ENCODE measurements at places on chromosomes 2 and 18.

DNA sequence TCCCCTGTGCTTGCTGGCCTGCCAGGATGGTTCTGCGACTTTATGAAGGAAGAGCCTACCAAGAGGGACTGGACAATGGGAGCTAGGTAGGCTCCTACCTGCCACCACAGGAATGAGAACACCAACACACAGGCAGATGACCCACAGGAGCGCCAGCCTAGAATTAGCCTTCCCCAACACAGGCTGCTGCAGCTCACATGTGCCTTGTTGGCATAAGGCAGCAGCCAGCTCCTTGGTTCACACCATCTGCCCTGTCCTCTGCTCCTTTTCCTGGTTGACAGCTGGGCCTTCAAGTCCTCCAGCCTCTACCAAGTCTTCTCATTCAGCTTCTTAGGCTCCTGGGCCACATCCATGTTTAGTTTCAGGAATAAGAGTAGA is 705.4 kb upstream of the RAB6C start:
- DNase-seq: no peak

- no peak for DNase-seq
These were observed 175.2 kb downstream of the TGIF1 start for GRCh38 chr18:3624935-3625741.

GRCh38 chr2:145007960-145008263 is 488.0 kb upstream of the ZEB2 start:
- no peak for DNase-seq

GRCh38 chr18:22167091-22167470 is 2.3 kb upstream of the GATA6 start:
- no peak for DNase-seq

DNA sequence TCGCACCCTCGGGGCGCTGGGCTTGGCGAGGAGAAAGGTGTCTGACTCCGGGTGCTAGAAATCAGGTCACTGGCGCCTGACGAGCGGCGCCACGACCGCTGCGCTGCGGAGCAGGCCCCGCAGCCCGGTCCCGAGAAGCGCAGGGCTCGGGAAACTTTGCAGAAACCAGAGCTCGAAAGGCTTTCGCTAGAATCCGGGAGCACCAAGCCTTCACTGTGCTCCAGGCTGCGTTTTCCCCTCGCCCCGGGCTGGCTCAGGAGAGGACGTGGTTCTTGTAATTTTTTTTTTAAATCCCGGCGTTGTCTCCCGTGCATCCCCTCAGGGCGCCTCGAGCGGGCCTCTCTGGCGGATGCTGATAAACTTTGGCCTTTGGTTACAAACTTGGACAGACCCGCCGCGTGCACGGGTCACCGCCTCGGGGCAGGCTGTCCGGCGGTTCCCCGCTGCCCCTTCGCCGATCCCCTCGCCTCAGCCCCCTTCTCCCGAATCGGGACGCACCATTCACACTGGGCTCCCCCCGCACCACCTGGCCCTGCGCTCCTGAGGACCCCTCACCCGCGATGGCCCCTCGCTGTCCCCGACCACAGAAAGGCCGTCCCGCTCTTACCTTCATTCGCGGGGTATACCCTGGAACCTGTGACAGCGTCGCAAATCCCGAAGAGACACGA is 419 bp downstream of the EPHA4 start:
- no peak for DNase-seq

DNA sequence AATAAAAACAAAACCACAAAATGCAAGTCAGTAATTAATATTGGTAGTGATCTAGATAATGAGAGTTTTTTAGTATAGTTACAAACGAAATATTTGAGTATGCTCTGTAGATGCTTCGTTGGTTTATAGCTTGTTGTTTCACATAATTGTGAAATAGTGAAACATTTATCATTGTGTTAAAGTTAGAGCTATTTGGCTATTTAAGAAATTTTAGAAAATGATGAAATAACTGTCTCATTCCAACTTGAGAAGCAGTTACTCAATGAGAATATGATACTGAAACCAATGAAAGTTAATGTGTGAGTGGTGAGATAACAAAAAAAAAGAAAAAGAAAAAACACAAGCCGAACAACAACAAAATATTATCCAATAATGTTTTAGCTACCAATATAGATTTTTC is 475.6 kb upstream of the ZEB2 start:
- no peak for DNase-seq

DNA sequence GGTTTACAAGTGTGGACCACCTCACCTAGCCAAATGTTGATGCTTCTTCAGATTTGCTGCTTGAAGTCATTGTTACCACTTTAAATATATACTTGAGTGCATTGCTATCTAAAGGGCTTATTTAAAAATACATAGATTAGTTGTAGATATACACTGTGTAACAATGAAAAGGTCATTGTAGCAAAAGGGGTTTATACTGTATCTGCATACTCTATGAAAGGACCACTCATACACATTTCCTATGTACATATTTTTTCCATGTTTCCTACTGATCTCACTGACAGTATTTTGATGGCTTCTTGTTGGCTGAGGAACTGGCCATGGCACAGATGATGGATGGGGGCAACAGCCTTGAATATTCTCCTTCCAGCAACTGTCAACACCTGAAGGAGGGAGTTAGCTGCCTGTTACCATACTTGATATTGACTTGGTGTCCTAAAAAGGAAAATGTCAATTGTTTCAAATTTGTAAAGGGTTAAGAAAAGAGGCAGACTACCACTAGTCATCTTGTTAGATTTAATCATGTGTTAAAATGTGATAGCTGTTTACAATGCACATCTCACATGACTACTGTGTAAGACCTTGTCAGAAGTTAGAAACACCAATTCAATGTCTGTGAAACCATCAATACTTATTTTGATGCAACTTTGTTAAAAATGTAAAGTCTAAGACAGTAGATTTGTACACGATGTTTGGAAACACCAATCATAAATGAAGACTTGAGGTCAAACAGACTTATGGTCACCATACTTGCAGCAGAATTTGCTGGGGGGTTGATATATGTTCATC is 33.5 kb downstream of the RAB10 start:
- DNase-seq: no peak

DNA sequence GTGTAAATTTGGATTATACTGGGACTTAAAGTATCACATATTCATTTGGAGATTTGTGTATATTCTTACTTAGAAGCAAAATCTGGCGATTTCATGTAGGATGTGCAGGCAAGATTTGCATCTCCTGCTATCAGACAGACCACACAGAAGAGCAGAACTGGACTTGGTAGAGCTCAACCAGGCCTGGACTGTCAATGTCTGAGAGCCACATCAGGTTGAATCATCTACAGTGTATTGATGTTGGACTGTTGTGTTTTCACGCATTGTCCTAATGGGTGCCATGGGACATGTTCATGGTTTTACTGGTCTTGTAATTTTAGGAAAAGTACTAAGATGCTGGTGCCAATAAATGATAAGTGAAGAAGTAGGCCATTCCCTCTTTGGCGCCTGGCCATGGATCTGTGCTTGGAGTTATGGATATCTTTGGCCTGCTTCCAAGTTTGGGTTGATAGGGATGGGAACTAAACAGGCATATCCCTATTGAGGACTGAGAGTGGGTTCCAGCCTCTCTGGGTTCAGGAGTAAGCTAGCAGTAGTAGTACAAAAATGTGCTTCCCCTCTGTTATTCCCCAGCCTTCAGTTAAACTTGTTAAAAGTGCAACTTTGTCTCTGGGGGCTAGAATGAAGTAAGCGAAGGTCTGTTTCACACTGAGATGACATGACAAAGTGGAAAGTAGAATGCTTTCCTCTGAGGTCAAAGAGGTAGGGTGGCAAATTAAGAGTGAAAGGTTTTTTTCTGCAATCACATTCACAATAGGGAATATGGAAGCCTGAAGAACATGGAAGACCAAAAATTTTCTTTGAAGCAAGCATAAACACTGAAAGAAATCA is 49.2 kb upstream of the NEMP2 start:
- no peak for DNase-seq

GRCh38 chr2:163778045-163778781 is 42.4 kb upstream of the FIGN start:
- no peak for DNase-seq

- DNase-seq: no peak
These were observed 32.8 kb downstream of the DTNA start for GRCh38 chr18:34742891-34743341.

GRCh38 chr2:6784291-6784690 is 81.4 kb downstream of the CMPK2 start:
- no peak for DNase-seq

GRCh38 chr2:46657042-46657504 is 177.7 kb downstream of the TMEM247 start:
- DNase-seq: no peak

DNA sequence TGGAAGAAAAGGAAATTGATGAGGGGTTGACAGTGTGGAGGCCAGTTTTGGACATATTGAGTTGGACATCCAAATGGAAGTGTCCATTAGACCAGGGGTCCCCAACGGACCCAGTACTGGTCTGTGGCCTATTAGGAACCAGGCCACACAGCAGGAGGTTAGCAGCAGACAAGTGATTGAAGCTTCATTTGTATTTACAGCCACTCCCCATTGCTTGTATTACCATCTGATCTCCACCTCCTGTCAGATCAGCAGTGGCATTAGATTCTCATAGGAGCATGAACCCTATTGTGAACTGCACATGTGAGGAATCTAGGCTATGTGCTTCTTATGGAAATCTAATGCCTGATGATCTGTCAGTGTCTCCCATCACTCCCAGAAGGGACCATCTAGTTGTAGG is 99.1 kb downstream of the MTX2 start:
- no peak for DNase-seq

DNA sequence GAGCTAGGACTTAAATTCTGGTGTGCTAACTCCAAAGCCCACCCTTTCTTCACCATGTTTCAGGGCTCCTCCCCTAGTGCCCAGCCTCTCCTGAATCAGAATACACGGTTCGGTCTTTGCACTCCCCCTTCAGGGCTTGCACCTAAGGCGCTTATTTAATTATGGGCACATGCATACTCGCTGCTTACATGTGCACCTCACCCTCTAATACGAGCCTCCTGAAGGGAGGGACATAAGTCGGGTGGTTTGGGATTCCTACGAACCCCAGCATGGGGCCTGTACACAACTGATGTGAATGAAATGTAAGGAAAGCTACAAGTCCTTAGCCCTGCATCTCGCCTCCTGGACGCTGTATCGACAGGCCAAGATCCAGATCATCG is 435 bp downstream of the IFT172 start:
- no peak for DNase-seq

- DNase-seq: no peak
These were observed 21.7 kb downstream of the COX7A2L start for GRCh38 chr2:42339191-42339912.

- no peak for DNase-seq
These were observed 99.3 kb upstream of the TMEM18 start for GRCh38 chr2:776487-776886.

DNA sequence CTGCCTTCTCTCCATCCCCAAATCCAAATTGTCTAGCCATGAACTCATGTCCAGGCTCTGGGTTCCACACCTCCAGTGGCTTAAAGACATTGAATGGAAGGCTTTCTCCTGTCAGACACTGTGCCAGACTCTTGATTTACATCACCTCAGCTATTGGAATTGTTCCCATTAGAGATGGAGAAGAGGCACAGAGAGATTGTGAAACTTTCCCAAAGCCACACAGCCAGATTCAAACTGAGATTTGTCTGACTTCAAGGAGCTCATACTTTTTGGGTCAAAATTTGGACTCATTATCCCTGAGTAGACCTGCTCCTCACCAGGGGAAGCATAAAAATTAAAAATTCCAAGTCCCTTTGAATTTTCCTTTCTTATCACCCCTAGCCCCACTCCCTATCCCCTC is 18.9 kb upstream of the MYO3B start:
- no peak for DNase-seq

GRCh38 chr2:233100192-233100998 is 40.3 kb downstream of the INPP5D start:
- DNase-seq: peak; percentile 43

DNA sequence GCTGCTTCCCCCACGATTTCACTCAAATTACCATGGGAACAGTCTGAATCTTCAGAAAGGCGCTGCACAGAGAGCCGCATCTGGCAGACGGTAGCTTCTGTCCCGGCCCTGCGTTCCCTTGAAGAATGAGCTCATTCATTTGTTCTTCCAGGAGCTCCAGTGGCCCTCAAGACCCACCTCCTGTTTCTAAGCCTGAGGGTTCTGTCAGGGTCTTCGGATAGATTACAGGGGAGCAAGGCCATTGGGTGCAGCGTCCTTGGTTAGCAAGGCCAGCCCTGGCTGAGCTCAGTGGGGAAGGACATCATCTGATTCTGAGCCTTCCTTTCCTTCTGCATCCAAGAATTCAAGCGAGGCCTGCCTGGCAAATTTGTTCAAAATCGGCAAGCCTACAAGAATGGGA is 111.9 kb downstream of the PDCL3 start:
- DNase-seq: no peak

DNA sequence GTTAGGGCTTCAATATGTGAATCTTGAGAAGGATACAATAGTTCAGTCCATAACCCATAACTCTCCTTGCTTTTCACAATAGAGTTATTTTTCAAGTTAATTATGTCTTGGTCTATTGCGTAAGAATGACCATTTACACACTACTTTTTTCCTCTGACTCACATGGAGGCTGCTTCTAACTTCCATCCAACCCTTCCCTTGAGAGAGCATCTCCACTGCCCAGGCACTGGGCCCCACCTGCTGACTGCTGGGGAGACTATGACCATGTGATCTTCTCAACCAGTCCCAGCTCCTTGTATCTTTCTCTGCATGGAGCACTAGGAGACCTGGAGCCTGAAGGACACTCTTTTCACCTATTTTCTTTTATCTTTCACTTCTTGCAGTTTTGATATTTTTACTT is 251.5 kb downstream of the GPD2 start:
- no peak for DNase-seq

GRCh38 chr2:188746727-188747126 is 227.4 kb upstream of the COL3A1 start:
- no peak for DNase-seq

DNA sequence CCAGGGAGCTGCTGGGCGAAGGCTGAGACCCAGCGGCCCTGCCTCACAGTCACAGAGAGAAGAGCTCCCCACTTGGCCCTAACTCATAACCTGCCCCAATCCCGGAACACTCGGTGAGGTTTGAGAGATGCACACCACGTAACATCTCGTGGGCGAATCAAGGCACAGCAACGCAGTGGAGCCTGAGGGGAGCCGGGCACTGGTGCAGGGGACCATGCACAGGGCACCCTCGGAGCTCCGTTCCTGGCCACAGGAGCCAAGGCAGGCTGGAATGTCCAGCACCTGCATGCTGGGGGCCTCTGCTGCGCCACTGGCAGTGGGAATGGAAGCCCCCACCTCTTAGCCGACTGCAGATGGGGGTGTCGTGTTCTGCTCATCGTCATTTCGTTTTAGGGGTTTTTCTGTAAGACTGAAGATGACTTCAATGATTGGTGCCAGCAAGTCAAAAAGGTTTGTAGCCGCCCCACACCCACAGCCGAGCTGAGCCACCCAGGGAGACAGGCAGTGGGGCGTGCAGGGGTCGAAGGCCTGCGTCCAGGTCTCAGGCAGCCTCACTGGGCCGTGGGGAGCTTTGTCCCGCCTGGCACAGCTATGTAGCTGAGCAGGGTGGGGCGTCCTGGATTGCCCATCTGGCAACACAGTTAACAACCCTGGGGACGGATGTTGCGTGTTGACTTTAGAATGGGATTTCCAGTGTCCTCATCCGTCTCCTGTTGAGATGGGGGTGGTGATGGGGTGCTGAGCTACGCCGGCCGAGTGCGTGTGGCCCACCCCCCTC is 16.1 kb downstream of the DTYMK start:
- DNase-seq: no peak

- DNase-seq: no peak
These were observed 11.4 kb downstream of the SESTD1 start for GRCh38 chr2:179253226-179253625.

- DNase-seq: no peak
These were observed 245.0 kb upstream of the BOD1L2 start for GRCh38 chr18:56901919-56902318.

- DNase-seq: peak; percentile 3
These were observed at the start of gene VWC2L for GRCh38 chr2:214410918-214411554. VWC2L (plus strand) TSS chr2:214411054; CDS start chr2:214414194, 3,140 bp downstream.

- no peak for DNase-seq
These were observed 432.3 kb downstream of the LRP1B start for GRCh38 chr2:141698500-141698899.

Measured in stimulated activated CD8-positive, alpha-beta memory T cell treated with anti-CD3 and anti-CD28 coated beads, Interleukin-4, amount 100 ng/mL, for 1 hour (primary cell).